ENCODE measurements at places on chromosomes 3 and 15. TPM values are rescaled to one million over a fixed set of nuclear protein-coding genes. Genes with fewer than 3 reads are reported as not detected.

DNA sequence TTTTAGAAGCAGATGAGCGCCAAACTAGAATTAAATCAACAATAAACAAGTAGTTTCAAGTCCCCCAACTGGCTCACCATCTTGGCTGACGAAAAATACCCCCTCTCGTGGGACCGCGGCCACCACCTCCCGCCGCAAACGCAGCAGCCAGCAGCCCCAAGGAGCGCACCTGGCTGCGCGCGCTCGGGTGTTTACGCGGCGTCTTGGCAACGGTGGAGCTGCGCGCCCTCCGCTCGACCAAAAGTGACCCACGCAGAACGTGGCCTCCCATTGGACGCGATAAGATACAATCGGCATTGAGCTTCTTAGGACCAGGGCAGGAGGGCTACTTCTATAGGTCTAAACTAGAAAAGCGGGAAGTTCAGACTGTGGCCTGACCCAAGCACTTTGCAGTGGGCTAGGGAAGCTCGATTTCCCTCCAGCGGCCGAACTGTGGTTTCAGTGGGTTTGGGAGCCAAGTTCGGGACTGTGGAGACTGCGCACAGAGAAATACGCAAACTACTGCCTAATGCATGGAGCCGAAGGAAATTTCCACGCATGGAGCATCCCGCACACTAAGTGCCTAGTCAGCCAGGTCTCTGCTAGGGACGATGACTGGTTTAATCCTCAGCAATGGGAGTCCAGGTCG, at the start of gene MNS1:
MNS1 (minus strand) TSS at position 245 of the 628 bp plus-strand sequence; CDS start at position 80, 165 bp downstream.
- peak; percentile 92 for DNase-seq

DNA sequence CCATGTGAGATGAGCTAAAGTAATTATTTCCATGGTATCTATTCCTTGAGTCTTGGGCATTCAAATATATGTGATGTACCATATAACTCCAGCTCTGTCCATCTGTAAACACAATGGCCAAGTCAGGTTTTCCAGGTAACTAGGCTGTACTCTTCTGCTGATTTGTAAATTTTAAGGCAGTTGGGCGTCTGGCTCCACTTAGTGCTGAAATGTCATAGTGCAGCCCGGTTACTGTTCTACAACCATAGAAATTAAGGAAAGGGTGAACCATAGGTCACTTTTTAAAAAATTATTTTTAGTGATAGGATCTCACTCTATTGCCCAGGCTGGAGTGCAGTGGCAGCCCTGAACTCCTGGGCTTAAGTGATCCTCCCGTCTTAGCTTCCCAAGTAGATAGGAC, 44.7 kb upstream of the GOLM2 start:
- no peak for DNase-seq

DNA sequence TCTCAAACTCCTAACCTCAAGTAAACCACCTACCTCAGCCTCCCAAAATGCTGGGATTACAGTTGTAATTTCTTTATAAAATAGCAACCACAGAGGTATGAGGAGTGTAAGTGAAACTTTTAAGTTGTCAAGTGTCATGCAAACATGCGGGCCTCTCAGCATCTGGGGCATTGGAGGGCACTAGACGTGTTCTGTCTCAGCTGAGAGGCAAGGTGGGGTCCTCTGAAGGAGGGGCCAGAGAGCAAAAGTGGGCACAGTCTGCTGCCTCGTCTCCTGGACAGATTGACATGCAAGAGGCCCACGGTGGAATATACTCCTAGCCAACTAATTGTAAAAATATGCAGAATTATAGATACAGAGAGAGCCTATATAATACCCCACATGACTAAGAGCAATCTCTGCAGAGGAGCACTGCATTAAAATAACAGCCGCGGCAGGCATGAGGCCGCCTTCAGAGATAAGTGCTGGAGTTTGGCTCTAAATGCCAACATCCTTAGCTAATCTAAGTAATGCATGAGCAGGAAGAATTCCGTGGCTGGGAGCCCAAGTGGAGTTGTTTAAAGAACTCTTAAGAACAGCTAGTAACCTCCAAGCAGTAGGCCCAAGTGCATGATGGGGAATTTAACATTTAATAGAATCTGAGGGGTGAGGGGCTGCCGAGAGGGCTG, 87.8 kb upstream of the RNU6-1 start:
- DNase-seq: no peak

- DNase-seq: no peak
Observed at GRCh38 chr3:16280671-16281070, 15.7 kb downstream of the OXNAD1 start.

DNA sequence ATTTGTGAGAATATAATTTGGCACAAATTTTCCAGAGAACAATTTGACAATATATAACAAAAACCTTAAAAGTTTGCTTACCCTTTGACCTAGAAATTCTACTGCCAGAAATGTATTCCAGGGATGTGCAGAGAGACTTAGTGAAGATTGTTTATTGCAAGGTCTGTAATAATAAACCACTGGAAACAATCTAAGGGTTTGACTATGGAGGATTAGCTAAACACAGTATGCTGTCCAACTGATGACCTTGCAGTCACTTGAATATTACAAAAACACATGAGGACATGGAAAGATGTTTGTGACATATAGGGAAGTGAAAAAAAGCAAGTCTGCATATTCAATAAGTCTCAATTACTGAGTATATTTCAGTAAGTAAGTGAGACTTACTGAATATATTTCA, 48.1 kb upstream of the CDV3 start:
- DNase-seq: no peak

GRCh38 chr15:88704791-88705768, 66.3 kb downstream of the ISG20 start:
- DNase-seq: no peak

DNA sequence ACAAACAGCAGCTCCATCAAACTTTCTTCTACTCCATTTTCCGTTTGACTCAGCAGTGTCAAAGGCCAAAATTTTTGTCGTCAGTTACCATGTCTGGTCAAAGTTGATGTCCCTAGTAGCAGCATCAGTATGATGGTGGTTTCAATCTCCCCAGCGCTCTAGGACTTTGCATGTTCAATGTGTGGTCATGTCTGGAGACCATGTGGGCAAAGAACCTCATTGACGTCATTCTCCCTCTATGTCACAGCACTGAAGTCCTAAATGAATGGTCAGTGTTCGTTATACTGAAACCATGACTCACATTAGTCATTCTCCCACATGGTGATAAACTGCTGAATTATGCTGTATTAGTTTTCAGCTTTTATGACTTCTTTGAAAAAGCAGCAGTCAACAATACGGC, 23.2 kb downstream of the SHC4 start:
- no peak for DNase-seq

GRCh38 chr3:46668591-46668990, 24.9 kb downstream of the ALS2CL start:
- DNase-seq: peak; percentile 0

DNA sequence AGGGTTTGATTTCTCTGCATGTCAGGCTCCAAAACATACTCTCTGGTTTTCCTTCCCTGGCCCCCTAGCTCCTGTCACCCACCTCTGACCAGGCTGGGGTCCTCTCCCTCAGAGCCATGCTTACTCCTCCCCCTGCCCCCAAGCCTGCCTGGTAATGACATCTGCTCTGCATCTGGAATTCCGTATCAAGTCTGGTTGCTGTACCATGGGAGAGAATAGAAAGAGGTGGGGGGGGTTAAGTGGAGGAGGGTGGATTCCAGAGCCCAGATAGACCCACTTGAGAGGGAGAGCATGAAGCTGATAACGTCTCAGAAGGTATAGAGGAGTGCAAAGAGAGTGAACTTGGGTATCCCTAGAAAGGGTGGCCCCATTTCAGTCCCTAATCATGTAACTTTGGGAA, 4.2 kb downstream of the IGDCC4 start:
- DNase-seq: no peak

GRCh38 chr3:23723930-23724329, 81.8 kb upstream of the UBE2E1 start:
- DNase-seq: no peak

DNA sequence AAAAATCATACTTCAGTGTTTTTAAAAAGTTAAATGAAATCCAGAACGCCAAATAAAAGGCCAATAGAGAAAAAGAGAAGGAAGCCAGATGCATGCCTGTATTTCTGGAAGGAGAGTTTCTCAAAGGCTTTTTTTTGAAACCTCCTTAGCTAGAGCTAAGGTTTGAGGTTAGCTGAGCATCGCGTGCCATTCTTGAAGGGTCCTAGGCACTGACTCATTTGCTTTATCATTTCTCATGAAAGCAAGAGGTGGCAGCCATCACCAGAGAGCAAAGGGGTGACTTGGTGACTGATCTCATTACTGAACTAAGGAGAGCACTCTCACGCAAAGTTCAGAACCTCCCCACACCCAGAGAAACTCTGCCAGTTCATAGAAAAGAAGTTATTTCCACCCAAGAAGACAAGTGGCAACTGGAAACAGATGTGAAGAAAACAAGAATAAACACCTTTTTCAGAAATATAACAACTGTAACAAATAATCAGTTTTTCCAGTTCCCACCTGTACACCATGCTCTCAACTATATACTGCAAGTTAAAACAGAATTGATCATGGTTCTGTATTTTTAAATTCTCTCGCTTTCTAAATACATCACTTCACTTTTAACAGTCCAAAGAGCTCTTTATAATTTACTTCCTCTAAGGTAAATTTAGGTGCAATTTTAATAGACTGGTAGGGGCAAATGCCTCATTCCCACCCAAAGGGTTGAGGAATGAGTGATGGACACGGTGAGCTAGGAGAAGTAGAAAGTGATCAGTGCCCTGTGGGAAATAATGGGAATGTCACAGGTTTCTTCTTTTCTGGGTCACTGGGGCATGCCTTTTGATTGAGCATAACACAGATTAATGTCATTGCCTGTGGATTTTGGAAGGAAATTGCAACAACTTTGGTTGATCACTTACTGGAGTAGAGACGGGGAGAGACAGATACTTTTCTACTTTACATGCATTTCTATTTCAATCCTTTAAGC, 24.7 kb downstream of the GPR15 start:
- no peak for DNase-seq

DNA sequence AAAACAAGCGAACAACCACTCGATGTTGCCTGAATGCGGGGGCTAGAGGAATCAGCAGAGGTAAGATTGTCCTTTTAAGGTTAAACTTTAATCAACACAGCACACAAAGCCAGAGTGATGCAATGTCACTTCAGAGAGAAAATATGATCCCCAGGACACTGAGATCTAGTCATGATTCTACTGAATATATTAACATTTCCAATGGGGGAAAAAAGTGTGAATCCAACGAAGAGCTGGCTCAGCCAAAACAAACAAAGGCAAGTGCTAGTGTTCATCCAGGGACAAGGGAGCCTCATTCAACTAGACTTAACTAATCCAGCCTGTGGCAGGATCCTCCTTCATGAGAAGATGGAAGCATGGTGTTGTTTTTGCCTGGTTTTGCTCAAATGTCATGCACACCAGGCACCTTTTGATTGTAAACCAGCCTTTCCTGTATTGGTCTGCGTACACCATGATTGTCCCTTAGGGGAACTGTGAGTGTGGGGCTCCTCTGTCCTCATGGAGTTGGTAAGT, 35.8 kb downstream of the SCG5 start:
- DNase-seq: no peak

DNA sequence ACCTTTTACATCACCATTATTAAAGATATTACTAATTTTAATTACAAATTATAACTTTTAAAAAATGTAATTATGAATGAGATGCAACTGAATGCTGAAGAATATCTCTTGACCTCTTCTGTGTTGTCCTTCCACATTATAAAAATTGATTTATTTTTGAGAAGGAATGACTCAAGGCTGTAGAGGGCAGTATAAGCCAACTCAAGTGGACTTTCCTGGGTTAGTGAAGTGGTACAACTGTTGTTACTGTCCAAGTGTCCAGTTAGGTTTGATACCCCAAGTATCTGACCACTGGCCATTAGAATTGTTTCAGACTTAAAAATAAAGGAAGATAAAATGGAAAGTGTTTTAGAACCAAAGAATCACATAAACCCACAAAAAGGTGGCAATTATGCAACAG, 51.9 kb downstream of the BBX start:
- no peak for DNase-seq

GRCh38 chr3:145191543-145191942, 969.4 kb downstream of the PLOD2 start:
- DNase-seq: no peak

- DNase-seq: no peak
Observed at GRCh38 chr3:136567599-136568188, 184.5 kb downstream of the STAG1 start.

DNA sequence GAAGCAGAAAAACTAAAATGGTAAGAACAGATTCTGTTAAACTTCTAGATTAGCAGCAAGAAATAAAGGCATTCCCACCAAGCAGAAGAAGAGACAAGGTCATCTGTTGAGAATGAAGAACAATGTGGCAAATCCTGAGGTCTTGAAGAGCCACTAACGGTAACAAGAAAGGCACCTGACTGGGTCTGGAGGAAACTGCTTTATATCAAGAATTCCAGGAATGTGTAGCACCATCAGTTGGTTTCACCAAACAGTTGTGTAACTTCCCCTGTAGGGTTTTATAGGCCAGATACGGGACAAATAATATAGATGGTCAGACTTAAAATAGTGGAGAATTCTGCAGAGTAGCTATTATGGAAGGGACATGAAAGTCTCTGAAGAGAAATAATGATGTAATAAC, 57.3 kb downstream of the ACAP2 start:
- DNase-seq: no peak

GRCh38 chr15:55195996-55196395, 745 bp downstream of the RSL24D1 start:
- DNase-seq: no peak

DNA sequence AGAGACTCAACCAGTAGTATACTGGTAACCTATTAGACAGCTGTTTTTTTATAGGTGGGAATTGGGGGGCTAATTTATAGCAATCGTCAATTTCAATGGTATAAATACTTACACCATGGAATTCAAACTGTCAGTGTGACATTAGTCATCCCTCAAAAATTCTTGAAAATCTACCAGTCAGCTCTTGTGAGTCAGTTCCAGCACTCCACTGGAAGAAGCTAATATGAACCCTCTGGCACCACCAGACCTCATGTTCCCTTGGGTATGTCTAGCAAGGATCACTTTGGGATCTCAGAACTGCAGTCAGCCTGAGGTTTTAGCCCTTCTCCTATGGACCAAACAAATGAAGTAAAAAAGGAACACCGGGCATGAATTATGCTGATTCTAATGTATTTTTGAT, 11.8 kb upstream of the UACA start:
- DNase-seq: no peak

The GOLGA6D gene
- total RNA-seq: not detected

The LRRC31 gene
- total RNA-seq: 0.24 TPM

The DNASE1L3 gene
- total RNA-seq: not detected

The PRTG gene
- total RNA-seq: 0.59 TPM

The CIP2A gene
- total RNA-seq: 0.82 TPM

The LRTM1 gene
- total RNA-seq: not detected

The ACKR2 gene
- total RNA-seq: 0.51 TPM

The CLRN1 gene
- not detected for total RNA-seq

The CDHR4 gene
- not detected for total RNA-seq

All from gastrocnemius medialis (tissue), 4 donors.